RPMI7951 (cell line): ENCODE measurements at places on chromosomes 4 and X.

DNA sequence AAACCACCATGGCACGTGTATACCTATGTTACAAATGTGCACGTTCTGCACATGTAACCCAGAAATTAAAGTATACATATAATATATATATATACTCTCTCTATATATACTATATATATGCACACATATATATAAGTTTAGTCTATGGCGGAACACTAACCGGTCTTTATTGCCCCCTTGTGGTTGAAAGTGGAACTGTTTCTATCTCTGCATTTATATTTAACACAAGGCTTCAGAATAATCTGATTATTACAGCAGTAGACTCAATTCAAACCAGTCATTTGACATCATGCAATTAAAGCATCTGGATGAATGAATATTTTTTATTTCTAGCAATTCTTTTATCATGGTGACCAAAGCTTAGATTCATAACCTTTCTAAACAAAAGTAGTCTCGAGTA, 14.6 kb downstream of the RAB9B start:
- DNase-seq, result peak; percentile 19

GRCh38 chrX:9071031-9071650, 37.2 kb upstream of the FAM9B start:
- DNase-seq, result peak; percentile 72

DNA sequence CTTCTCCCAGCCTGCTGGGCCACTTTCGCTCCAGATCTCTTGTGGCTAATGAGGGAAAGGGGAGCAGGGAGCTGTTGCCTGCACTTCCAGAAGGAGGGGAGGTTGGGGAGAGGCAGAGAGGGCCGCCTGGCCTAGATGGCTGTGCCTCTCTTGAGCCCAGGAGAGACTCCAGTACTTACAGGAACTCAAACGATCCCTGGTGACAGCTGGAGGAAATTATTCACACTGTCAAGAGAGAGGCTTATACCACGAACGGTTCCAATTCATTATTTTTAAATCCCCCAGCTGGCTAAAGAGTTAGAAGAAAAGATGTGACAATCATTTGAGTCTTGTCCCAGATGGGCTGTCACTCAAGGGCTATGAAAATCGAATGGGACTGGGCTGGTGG, 96.1 kb downstream of the PHKA2 start:
- DNase-seq, result no peak

GRCh38 chrX:115494161-115494560, 66.8 kb upstream of the PLS3 start:
- peak; percentile 24 for DNase-seq

DNA sequence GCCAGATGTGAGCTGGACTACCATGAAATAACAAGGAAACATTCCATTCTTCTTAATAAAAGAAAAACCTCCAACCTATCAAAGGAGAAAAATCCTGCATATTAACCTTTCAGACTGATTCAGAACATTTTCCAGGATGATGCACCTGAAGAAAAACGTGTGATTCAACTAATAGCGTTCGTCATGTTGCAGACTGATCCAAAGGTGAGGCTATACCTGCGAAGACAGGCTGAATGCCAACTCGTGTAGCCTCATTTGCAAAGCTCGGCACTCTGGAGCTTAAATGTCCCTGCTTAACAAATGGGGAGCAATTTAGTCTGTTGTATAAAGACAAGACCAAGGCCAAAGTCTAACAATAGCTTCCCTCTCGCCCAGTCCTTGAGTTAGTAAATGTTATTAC, 172.0 kb upstream of the NOCT start:
- DNase-seq, result no peak

DNA sequence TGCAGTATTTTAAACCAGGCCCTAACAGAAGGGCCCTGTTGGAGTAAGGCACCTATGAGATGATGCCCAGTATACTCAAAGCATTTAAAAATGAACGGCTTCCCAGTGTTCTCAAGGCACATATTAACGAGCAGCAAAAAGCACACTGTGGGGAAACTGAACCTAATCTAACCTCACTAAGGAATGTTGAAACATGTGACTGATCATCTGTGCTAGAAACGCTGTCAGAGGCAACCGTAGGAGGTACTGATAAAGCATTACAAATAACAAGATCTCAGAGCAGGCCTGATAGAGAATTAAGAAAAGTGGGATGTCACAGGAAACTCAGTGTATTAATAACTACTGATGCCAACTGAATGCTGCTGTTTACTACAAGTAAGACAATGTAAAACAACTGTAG, 24.0 kb downstream of the ASB9 start:
- DNase-seq, result no peak

GRCh38 chrX:46573331-46573891, at the start of gene CHST7:
TSS of gene CHST7 (plus strand) at chrX:46573765. CDS start at chrX:46573932, 167 bp downstream.
- peak; percentile 74 for DNase-seq

DNA sequence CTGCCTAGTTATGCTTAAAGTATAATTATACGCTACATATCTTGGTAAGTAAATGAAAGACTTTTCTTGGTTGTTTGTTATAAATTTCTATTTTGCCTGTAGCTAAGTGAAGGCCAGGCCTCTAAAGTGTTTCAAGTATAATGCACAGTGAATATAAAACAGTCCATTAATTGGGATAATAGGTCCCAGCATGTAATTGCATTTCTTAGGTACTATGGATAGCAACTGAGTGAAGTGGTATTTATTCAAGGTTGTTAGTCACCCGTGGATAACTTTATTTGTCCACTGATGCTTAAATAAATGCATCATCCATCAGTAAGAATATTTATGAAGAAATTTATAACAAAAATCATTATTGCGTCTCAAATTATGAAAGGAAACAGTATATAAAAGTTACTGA, 59.1 kb downstream of the TEX13C start:
- DNase-seq, result no peak

- DNase-seq, result no peak
Measured at GRCh38 chrX:129188231-129188630, 335.1 kb downstream of the SMARCA1 start.

DNA sequence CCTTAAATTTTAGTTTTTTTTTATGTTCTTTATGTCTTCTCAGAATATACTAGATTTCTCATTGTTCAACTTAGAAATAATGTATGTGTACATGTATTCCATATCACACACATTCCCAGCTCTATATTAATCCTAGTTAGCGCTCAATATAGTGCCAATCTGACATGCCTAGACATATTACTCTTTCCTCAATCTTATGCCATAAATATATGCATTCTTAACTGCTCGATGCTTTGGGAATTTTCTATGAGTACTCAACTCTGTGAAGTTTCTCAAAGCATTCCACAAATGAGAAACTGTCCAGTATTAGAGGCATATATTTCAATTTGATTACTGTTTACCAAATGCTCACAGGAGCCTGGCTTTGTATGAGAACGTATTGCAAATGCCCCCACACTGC, 231.2 kb upstream of the VEGFC start:
- no peak for DNase-seq

GRCh38 chr4:138226351-138226750, 15.8 kb downstream of the SLC7A11 start:
- no peak for DNase-seq

- DNase-seq, result peak; percentile 46
Measured at GRCh38 chr4:10584042-10584441, 100.5 kb downstream of the CLNK start.

DNA sequence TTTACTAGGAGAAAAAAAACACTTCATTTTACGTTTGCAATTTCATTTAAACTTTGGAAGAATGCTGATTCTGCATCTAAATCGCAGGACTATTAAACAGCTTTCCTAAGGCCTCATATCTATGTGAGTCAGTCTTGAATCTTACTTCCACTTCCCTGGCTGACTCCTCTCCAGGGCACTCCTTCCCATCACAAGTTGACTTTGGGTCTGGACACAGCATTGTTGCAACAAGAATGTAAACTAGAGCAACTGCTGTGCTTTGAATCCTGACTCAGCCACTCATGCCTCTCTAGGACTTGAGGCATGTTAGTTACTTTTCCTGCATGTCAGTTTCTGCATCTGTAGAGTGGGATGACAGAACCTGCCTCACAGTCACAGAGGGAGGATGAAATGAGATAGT, 413.8 kb downstream of the FAT4 start:
- DNase-seq, result peak; percentile 72

- DNase-seq, result no peak
Measured at GRCh38 chr4:107890779-107891178, 40.6 kb upstream of the CYP2U1 start.

- peak; percentile 13 for DNase-seq
Measured at GRCh38 chrX:33434256-33435092, 223.1 kb upstream of the DMD start.

DNA sequence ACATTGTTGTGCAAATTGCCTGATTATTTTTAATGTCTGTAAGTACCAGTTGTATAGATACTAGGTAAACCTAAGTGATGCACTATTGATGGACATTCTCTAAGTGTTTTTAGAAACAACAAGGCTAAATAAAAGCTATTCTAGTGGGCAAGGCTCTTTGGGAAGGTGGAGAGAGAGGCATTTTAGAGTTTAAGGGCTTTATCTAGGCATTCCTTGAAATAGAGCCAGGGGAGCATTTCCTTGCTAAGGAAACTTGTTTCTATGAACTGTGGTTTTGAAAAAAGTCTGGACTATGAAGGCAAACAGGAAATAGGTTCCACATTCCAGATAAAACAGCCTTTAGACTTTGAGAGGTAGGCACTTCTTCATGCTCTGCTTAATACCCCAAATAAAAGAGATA, 23.8 kb downstream of the BMX start:
- peak; percentile 50 for DNase-seq

DNA sequence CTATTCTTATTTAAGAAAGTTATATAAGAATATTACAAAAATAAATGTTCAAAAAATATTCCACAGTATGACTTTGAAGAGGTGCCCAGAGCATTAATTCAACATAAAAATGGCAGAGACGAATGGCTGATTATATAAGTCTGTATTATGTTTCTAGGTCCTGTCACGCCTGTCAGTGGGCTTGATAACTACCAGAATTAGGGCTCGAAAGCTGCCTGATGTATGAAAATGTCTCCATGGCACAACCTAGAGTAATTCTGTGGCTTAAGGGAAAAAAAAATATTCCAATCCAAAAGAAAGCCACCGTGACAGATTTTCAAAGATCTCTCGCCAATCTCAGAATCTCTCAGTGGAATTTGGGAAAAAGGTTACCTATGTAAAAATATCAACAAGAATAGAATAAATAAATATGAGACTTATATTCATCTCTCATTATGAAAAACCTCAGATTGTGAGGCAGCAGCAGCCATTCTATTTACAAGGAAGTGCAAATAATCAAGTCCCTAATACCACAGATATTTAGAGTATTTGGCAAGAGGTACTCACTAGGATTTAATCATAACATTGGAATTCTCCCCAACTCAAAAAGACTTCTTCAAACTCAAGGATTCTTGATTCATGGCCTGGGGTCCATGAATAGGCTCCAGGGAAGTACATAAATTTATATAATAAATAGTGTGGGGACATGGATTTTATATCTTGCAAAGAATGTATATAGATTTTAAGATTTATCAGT, 489.1 kb upstream of the INTU start:
- peak; percentile 15 for DNase-seq

- peak; percentile 33 for DNase-seq
Measured at GRCh38 chr4:137735561-137736104, 203.3 kb upstream of the PCDH18 start.

- no peak for DNase-seq
Measured at GRCh38 chr4:15148691-15149090, 146.4 kb downstream of the CPEB2 start.

DNA sequence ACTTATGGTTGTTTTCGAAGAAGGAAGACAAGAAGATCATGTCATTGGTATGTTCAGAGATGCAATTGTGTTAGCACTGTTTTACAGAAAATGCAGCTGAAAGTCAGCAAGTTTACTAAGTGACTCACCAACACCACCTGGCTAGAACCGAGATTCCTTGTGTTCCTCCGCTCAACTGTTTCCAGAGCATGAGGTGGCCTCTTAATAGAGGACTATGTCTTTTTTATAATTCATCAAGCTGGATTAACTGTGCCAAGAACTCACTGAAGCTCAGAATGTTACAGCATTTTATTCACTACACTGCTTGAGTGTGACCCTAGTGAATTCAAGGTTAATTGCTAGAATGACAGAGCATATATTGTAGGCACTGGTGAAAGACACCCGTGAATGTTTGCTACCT, 1573.5 kb upstream of the TENM3 start:
- DNase-seq, result no peak

- DNase-seq, result no peak
Measured at GRCh38 chr4:168453146-168453545, 27.1 kb downstream of the DDX60L start.

GRCh38 chrX:103503163-103503852, 16.0 kb downstream of the RAB40A start:
- DNase-seq, result peak; percentile 3

DNA sequence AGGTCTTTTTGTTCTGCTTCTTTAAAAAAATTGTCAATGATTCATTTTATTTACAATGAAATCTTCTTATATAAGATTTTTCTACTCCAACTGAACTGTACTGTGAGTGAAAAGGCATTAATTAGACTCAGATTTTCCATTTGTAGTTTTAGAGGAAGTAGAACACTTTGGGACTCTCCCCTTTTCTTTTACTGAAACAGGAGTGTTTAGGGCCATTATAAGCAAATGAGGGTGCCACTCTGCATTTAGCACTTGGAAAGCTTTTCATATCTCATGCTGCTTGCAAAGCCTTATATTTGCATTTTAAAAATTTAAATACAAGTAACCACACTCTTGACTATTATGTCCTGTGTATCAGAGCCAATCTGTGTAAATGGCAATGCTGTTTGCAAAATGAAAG, 584.3 kb downstream of the KLHL13 start:
- no peak for DNase-seq

DNA sequence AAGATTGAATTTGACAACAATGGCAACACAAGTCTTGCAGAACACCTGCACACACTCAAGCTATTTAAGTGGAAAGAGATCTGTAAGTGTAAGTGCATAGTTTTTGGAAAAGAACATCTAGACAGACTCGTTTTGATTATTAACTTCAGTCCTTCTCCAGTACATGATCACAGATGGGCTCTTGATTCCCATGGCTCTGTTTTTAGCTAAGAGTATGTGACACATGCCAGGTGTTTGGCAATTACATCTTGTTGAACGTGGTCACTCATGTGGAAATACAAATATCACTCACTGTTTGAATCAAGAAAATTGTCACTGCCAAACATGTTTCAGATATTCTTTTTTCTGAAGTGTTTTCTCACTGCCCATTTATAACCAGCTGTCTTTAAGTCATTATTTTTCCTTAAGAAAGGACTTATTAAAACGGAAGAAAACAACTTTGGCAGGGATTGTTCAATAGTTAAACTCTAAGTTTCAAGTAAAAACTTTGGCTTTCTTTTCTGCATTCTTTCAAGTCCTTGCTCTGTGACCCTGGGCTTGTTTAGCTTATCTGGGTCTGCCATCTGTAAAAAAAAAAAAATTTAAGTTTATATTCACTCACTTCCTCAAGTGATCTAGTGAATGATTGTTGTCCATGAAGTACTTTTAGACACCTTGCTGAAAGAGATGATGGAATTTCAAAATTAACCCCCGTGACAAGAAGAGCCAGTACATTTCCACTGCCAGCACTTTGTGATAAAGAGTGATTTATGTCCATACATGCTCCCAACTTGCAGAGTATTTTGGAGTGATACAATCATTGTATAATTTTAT, 125.4 kb downstream of the ATXN3L start:
- DNase-seq, result peak; percentile 64

DNA sequence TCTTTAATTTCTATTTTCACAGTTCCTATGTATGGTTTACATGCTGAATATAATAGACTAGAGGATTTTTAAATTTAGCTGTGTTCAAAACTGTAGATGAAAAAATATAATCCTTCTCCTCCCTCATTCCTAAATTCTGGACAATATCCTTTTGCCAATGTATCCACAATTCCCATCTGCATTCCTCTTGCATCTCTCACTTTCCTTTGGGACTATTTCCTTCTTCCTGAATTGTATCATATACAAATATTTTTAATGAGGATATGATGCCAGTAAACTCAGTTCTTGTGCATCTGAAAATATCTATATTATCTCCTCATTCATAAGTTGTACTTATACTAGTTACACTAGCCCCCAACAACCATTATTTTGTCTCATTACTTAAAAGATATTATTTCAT, 46.7 kb downstream of the DDX60L start:
- DNase-seq, result no peak
